ENCODE measurements at places on chromosomes 5 and 9. TPM values are rescaled to one million over a fixed set of nuclear protein-coding genes. Genes with fewer than 3 reads are reported as not detected.

GRCh38 chr5:174222891-174223290, 177.4 kb downstream of the NSG2 start:
- H3K4me3 ChIP-seq: no peak overlapping the region
- H3K4me1 ChIP-seq: no peaks in the 10 kb centered on the region
- DNase-seq: no peak
- no peak overlapping the region for H3K27ac ChIP-seq
- H3K36me3 ChIP-seq: no peaks in the 10 kb centered on the region

GRCh38 chr9:101397746-101398067, 711 bp downstream of the MRPL50 start:
- peaks cover 26% of the 10 kb centered on the region for H3K36me3 ChIP-seq
- H3K4me3 ChIP-seq: peak overlapping the region; percentile 55
- peak overlapping the region; percentile 93 for H3K27ac ChIP-seq
- peaks cover 35% of the 10 kb centered on the region for H3K4me1 ChIP-seq

GRCh38 chr9:88993327-88993726, 2.1 kb downstream of the S1PR3 start:
- H3K36me3 ChIP-seq: no peaks in the 10 kb centered on the region
- peaks cover 23% of the 10 kb centered on the region for H3K4me1 ChIP-seq
- no peak for DNase-seq
- no peaks in the 10 kb centered on the region for H3K27me3 ChIP-seq
- no peak overlapping the region for H3K27ac ChIP-seq
- no peak overlapping the region for H3K4me3 ChIP-seq

PLAC8L1 gene
- total RNA-seq: 1.3 TPM

DNA sequence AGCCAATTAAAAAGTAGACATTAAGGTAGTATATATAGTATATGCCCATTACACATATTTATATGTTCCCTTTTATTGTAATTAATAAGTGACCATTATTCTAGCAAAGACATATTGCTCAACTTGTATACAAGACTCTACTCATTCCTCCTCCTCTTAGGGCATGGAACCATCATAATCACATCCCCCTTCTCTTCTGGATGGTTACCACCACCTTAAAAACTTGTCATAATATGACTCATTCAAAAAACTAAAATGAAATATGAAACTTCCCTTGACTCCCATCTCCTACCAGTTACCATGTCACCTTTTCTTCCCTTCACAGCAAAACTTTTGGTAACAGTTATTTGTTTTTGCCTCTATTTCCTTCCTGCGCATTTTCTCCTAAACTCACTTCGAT, 438.7 kb downstream of the KDM4C start:
- H3K4me1 ChIP-seq: no peaks in the 10 kb centered on the region
- H3K27me3 ChIP-seq: no peaks in the 10 kb centered on the region
- no peak for DNase-seq
- H3K36me3 ChIP-seq: no peaks in the 10 kb centered on the region
- no peak overlapping the region for H3K4me3 ChIP-seq

PCDHGB4 gene
- total RNA-seq: 2.7 TPM

DNA sequence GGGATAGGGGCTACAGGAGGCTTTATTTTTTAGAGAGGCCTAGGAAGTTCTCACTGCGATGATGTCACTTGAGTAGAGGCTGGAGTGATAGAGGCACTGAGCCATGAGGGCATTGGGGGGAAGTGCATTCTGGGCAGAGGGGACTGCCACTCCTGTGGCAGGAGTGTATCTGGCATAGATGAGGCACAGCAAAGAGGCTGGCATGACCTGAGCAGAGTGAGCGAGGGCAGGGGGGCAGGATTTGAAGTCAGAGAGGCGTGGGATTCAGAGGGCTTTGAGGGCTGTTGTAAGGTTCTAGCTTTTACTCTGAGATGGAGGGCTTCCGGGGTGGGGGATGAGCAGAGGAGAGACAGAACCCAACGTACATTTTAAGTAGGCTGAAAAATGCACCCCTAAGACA, 91.9 kb upstream of the SH3PXD2B start:
- no peak overlapping the region for H3K27ac ChIP-seq
- DNase-seq: no peak
- H3K4me3 ChIP-seq: no peak overlapping the region
- no peaks in the 10 kb centered on the region for H3K36me3 ChIP-seq
- no peaks in the 10 kb centered on the region for H3K27me3 ChIP-seq

GRCh38 chr5:171168171-171168570, 140.9 kb upstream of the TLX3 start:
- no peaks in the 10 kb centered on the region for H3K4me1 ChIP-seq
- no peak overlapping the region for H3K27ac ChIP-seq
- no peak for DNase-seq
- H3K36me3 ChIP-seq: no peaks in the 10 kb centered on the region
- H3K27me3 ChIP-seq: no peaks in the 10 kb centered on the region
- no peak overlapping the region for H3K4me3 ChIP-seq

GRCh38 chr5:74949976-74950375, 83.8 kb upstream of the FAM169A start:
- no peak overlapping the region for H3K4me3 ChIP-seq
- no peak overlapping the region for H3K27ac ChIP-seq
- peaks cover 8% of the 10 kb centered on the region for H3K4me1 ChIP-seq
- H3K27me3 ChIP-seq: no peaks in the 10 kb centered on the region

- H3K27ac ChIP-seq: no peak overlapping the region
- DNase-seq: no peak
- H3K27me3 ChIP-seq: no peaks in the 10 kb centered on the region
- H3K36me3 ChIP-seq: no peaks in the 10 kb centered on the region
These were observed 27.0 kb upstream of the PPARGC1B start for GRCh38 chr5:149702934-149703646.
